ENCODE measurements at places on chromosomes 6 and 20. TPM values are rescaled to one million over a fixed set of nuclear protein-coding genes. Genes with fewer than 3 reads are reported as not detected.

GRCh38 chr6:125745281-125746018, 4.0 kb upstream of the HEY2 start:
- no peak for DNase-seq

PLCB4 gene
- total RNA-seq = 5.7 TPM

FLRT3 gene
- 17.1 TPM for total RNA-seq

DNA sequence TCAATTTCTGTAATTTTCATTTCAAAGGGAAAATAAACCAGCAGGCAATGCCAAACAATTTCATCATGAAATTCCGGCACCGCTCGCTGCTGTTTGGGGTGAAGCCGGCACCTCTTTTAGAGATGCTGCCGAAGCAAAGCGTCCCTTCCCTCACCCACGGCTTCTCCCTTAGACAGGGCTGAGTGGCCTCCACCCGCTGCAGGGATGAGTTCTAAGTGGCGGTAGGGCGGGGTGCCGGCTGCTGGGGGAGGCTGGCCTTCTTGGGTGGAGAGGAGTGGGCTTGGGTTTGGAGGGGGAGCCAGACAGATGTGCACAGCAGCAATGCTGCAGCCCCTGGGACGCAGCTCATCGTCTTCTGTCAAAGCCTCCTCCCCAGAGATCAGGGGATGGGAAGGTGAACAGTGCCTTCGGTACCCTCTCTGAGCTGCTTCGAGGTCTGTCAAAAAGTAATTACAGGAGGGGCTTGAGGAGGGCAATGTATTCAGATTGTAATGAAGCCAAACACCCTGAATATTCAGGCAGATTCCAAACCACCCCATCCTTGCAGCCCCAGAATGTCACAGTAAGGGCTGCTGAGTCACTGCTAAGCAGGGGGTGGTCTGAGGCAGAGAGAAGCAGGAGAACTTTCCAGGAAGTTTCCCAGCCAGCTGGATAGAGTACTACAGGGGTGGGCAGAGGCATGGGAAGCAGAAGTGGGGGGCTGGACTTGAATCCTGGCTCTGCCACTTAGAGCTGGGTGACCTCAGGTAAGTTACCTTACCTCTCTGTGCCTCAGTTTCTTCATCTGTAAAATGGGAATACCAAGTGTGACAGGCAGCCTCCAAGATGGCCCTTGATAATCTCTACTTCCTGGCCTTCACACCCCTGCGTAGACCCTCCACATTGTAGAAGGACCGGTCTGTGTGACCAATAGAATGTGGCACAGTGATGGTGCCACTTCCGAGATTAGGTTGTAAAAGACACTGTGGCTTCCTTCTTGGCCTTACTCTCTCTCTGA, 96.6 kb downstream of the SULF2 start:
- DNase-seq = no peak

DNA sequence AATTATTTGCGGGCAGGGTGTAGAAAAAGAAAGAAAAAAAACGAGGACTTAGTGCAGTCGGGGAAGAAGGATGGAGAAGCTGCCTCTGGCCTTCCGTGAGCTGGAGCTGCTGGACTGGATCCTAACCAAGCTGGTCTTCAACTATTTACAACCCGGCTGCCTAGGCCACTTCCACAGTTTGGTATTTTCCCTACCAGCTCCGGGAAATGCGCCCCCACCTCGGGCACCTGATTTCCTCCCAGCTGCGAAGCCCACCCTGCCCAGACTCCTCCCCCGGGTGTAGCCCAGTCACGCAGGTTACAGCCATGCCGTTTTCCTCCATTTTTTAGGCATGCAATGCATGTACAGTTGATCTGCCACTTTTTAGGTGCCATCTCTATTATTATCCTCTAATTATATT, 21.2 kb downstream of the THEMIS start:
- peak; percentile 13 for DNase-seq

GRCh38 chr6:40631744-40632143, 44.6 kb upstream of the LRFN2 start:
- no peak for DNase-seq

GRCh38 chr6:56663344-56663743, 20.7 kb upstream of the DST start:
- DNase-seq = no peak

ABHD16B gene
- total RNA-seq = not detected

SLC35D3 gene
- not detected for total RNA-seq

RIN2 gene
- total RNA-seq = 26.0 TPM

COL11A2 gene
- 172 TPM for total RNA-seq

CFAP206 gene
- 0.22 TPM for total RNA-seq

DNA sequence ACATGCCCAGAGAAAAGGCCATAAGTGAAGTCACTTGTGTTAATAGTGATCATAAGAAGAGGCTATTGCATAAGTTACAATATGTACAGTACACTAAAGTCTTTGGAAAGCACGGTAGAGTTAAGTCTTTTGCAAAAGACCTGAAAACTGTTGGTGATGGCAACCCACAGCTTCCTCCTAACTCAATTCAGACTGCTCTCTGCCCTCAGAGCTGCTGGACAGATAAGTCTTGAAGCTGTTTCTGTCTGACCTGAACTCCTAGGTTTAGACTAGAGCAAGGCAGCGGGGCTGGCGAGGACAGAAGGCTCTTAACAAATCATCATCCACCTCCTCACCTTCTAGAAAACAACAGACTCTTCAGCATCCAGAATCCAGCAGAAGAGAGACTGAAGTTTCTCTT, 125.4 kb downstream of the CD24 start:
- no peak for DNase-seq

DNA sequence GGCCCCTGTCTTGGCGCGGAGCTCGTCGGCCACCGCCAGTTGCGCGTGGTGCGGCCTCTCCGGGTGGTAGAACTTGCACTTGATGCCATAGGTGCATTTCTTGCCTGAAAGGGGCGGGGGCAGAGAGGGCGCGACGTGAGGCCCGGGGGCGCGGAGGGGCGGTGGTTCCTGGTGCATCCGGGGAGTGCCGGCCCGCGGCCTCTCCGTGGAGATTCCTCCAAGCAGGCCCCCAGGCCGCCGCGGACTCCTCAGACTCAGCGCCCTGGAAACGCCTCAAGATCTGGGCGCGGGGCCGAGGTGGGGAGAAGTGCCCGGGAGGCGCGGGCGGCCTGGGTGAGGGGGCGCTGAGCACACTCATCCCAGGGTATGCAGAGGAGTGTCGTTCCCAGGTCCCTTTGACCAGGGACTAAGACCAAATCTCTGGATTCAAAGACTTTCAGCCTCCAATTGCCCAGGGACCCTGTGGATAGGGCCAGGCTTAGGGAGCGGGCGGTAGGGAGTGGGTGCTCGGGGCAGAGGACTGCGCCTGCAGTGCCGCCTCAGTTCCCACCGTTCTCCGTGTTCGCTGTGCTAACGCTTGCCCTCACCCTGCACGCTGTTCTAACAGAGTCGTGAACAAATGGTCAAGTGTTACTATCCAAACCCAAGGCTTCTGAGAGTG, 33.3 kb downstream of the ZC3H12D start:
- DNase-seq = peak; percentile 39

DNA sequence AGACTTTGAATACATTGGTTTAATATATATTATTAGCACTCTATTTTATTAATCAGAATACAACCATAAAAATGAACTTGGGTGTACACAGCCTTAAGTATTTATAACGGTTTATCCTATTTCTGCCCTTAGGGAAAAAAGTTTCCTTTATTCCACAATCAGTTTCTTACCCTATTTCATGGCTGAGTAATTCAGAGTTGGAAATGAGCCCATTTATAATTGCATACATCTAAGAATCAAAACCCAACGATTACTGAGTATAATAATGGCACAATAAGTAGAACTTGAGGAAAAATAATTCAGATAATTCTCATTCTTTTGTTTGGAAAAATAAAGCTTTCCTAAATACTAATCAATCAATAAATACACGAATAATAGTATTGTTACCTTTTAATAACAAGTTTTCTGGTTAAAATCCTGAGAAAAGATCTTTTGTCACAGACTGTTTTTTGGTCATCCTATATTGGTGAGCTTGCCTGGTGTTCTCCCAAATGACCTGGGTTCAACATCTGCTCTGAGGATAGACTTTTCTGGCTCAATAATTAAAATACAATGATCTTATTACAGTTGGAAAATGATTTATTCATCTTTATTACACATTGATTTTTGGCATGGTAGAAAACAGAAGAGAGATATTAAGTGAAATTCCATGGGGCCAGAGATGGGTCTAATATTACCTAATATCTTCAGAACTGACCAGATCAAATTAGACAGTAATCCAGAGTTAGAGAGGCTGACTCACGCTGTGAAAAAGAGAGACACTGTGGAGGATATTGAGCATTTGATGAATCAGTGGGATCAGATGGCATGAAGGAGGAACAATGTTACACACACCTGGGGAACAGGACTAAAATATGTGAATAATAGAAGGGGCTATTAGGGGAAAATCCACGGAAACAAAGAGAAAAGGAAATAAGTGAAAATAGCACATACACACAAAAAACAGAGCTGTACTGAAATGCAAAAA, 162.1 kb upstream of the TBX18 start:
- peak; percentile 62 for DNase-seq

DNA sequence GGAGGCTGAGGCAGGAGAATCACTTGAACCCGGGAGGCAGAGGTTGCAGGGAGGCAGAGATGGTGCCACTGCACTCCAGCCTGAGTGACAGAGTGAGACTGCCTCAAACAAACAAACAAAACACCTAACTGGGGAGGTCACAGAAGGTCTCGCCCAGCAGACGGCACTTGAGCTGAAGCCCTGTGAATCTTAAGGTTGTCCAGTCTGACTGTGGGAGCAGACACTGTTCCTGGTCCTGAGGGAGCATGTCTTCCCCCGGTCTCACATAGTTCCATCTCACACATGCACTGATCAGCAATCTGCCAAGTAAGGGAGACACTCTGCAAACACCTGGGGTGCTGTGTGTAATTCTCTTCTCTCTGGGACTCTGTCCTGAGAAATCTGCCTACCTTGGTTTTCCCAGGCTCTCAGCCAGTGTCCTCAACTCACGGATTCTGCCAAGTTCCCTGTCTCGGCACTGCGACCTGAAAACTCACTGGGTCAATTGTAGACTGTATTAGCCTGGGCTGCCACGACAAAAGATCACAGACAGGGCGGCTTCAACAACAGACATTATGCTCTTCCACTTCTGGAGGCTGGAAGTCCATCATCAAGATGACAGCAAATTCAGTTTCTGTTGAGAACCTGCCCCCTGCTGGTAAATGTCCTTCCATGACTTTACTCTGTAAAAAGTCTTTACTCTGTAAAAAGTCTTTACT, 94.3 kb downstream of the JPH2 start:
- no peak for DNase-seq

C20orf144 gene
- 0.04 TPM for total RNA-seq

DNA sequence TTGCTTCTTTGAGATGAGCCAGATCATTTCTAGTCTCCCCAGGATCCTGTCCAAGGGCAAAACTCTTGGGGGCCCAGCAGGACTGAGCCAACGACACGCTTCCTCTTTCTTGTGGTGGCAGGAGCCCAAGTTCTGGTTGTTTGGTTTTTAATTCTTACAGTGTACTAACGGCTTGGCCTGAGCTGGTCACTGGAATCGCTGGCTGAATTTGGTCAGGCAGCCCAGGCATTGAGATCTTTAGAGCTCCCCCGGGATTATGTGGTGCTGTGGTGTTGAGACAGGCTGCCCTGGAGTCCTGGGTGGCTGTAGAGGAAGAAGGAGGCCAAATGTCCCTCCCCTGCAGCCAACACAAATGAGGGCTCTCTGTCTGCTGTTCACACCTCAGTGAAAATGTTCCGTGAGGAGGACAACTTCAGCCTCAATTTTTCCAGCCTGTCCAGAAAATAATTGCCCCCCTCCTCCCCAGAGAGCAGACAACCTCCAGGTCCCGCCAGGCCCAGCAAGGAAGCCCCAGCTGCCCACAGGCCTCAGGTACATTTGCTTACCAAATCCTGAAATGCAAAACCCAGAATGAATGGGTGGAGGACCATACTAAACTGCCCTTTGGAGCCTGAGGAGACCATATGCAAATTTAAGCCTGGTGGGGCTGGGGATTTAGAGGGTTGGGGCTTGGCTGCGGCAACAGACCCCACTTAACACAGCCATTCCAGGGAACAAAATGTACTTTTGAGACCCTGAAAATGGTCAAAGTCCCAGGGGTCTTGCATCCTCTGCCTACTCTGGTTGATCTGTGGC, 23.6 kb downstream of the BNIP5 start:
- DNase-seq = peak; percentile 34

GRCh38 chr20:16262594-16262993, 310.7 kb downstream of the KIF16B start:
- peak; percentile 23 for DNase-seq

OOEP gene
- total RNA-seq = not detected

DNA sequence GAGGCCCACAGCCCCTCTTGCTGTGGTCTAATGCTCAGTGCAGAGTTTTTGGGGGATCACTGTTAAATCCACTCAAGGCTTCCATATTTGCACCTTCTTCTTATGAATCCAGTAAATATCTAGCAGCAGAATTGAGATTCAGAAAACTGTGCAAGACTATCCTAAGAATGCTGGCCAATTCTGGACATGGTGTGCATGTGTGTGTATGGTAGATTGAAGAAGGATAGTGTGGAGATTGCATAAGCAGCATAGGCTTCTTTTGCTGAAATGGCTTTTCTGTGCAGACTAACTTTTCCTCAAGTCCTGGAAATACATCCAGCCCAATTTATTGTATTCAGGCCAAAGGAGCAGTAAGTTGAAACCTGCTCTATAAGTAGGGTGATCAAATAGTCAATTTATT, 39.7 kb downstream of the FBXO9 start:
- DNase-seq = no peak

KCNK16 gene
- not detected for total RNA-seq

SIRPD gene
- not detected for total RNA-seq

DNA sequence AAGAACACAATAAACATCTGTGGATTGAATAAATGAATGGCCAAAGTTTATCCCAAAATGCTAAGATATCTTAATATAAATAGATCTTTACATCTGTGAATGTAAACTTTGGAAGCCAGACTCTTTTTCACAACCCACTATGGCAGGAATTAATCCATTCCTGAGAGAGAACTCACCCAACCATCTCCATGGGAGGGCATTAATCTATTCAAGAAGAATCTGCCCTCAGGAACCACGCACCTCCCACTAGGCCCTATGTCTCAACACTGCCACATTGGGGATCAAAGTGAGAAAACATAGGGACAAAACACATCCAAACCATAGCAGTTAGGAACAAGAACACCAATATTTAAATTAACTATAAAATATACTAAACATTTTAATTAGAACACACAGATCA, 3.4 kb downstream of the UBE3D start:
- no peak for DNase-seq

GRCh38 chr6:128073389-128073788, 172.5 kb upstream of the THEMIS start:
- DNase-seq = no peak

- DNase-seq = peak; percentile 43
Observed at GRCh38 chr6:149445573-149445972, 39.2 kb downstream of the ZC3H12D start.

DNA sequence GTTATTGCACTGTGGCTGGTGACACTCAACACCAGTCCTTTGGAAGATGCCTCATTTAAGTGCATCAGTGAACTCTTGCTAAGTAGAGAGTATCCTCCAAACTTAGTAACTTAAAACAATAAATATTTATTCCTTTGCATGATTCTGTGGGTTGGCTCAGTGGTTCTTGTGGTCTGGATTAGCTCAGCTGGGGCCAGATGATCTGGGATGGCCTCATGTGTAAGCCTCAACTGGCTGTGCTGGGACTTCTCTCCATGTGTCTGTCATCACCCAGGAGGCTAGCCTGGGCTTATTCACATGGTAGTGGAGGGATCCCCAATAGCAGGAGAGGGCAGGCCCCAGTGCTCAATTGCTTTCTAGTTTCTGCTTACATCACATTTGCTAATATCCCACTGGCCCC, 8.3 kb downstream of the LRRN4 start:
- no peak for DNase-seq

- peak; percentile 73 for DNase-seq
Observed at GRCh38 chr6:112883095-112883494, 536.0 kb downstream of the RFPL4B start.

Measured in muscle of leg (tissue), 16 donors.